ENCODE measurements at places on chromosomes 5 and 9.

DNA sequence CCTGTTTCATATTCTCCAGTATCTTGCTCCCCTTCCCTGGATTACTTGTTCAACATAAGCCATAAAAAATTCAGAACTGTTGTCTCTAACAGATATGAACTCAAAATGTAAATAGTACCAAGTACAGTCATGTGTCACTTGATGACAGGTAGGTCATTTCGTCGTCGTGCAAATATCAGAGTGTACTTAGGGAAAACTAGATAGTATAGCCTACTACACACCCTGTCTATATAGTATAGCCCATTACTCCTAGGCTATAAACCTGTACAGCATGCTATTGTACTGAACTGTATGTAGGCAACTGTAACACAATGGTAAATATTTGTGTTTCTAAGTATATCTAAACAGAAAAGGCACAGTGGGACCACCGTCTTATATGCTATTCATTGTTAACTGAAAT, 39.1 kb downstream of the SMIM15 start:
- no peak for DNase-seq

- DNase-seq, result no peak
These were observed 37.4 kb upstream of the RUSC2 start for GRCh38 chr9:35452481-35452880.

DNA sequence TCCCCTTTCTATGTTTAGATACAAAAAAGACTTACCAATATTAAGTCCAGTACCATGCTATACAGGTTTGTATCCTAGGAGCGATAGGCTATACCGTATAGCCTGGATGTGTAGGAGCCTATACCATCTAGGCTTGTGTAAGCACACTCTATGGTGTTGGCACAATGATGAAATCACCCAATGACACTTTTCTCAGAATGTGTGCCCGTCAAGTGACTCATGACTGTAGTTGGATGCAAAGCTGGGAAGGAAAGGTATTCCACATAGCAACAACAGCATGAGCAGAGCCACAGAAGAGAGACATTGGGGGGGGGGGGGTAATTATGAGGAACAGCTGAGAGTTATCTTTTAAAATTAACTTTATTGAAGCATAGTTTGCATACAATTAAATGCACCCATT, 63.2 kb downstream of the TTLL11 start:
- DNase-seq, result no peak

DNA sequence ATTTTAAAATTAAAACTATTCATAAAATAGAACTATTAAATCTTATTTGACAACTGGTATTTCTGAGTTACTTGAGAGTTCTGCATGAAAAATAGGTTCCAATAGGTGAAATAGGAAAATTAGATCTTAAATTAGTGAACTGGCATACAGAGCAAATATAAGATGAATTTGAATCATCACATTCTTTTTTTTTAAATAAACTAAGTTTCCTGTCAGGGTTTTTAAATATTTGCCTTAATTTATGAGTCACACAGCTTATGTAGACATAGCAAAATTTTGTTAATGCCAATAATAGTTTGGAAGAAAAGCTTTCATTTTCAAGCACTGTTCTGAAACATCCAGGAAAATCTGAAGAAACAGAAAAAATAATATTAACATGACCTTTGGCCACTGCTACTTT, 311.7 kb upstream of the HAPLN1 start:
- DNase-seq, result no peak

- DNase-seq, result no peak
These were observed 15.1 kb upstream of the TRIM36 start for GRCh38 chr5:115184770-115185169.

GRCh38 chr5:141001844-141002604, 35.7 kb downstream of the PCDHAC2 start:
- no peak for DNase-seq

GRCh38 chr9:129610473-129611306, 10.2 kb downstream of the C9orf50 start:
- peak; percentile 66 for DNase-seq

DNA sequence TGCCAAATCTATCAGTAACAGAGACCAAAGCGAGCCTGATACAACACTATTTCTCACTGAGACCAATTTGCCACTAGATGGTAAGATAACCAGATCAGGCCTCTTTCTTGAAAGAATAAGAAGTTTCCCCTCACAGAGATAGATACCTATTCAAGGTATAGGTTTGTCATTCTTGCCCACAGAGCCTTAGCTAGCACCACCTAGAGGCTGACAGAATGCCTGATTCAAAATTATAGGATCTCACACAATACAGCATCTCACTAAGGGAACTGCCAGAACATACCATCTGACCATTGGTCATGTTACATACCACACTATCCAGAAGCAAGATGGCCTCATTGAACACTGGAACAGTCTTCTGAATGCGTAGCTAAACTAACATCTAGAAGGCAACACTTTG, 166.6 kb upstream of the HCN1 start:
- no peak for DNase-seq

- peak; percentile 38 for DNase-seq
These were observed 272.5 kb downstream of the EPB41L4A start for GRCh38 chr5:112146323-112147226.

DNA sequence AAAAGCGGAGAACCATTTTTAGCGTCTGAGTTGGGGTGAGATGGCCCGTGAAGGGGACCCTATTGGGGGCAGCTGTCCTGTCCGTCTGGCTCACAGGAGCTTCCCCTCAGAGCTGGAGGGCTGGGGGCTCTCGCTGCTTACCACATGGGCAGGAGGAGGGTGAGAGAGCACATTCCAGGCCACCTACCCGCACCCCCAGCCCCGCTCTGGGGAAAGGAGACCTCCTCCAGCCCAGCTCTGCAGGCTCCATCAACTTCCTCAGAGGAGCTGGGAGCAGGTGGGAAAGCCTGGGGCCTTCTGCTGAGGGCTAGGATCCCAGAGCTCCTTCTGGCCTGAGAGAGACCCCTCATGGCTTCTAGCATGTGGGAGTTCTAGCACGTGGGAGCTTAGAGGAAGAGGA, 27.1 kb upstream of the SPTLC1 start:
- no peak for DNase-seq
